Posterior cingulate gyrus (tissue), 11 donors: ENCODE measurements at places on chromosomes 16 and 17.

GRCh38 chr16:69932691-69933392 lies 18.3 kb upstream of the CLEC18A start:
- no peak for DNase-seq

GRCh38 chr17:68740555-68741447 lies 139.6 kb upstream of the FAM20A start:
- DNase-seq = no peak

- no peak for DNase-seq
Observed at GRCh38 chr16:48081656-48082055, 74.1 kb downstream of the ABCC12 start.

DNA sequence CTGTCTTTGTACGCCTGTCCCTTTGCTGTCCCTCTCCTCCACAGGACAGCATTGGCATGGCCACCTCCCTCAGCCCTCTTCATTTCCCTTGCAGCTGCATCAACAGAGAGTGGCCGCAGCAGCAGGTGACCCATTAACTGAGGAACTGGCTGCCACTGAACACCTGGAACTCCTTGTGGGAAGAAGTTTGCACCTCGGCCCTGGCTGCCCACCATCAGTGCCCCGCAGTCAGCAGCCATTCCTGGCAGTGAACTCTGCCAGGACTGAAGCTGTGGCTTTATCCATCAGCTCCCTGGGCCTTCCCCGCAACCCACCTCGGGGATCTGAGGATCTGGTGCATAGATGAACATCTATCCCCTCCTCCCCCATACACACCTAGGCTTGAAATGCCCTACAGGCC lies 13.1 kb upstream of the RNF135 start:
- DNase-seq = no peak

- no peak for DNase-seq
Observed at GRCh38 chr16:48559462-48560211, 50.3 kb downstream of the N4BP1 start.

DNA sequence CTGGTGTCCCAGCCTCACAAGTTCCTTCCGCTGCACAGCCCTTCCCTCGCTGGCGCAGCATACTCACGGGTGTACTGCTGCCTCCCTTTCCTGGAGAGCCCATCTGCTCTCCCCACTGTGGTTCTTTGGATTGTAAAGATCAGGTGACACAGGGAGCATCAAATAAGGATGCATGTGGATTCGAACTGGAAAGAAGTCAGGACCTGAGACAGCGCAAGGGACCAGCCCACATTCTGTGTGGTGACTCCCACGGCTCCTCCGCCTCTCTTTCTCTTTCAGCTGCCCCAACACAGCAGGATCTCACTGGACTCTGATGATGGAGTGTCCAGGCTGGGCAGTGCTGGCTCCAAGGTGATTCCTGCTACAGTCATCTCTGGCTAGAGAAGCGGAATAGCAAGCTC lies 8.1 kb downstream of the LDAF1 start:
- DNase-seq = no peak

GRCh38 chr17:57569853-57570252 lies 175.2 kb downstream of the CCDC182 start:
- DNase-seq = no peak

DNA sequence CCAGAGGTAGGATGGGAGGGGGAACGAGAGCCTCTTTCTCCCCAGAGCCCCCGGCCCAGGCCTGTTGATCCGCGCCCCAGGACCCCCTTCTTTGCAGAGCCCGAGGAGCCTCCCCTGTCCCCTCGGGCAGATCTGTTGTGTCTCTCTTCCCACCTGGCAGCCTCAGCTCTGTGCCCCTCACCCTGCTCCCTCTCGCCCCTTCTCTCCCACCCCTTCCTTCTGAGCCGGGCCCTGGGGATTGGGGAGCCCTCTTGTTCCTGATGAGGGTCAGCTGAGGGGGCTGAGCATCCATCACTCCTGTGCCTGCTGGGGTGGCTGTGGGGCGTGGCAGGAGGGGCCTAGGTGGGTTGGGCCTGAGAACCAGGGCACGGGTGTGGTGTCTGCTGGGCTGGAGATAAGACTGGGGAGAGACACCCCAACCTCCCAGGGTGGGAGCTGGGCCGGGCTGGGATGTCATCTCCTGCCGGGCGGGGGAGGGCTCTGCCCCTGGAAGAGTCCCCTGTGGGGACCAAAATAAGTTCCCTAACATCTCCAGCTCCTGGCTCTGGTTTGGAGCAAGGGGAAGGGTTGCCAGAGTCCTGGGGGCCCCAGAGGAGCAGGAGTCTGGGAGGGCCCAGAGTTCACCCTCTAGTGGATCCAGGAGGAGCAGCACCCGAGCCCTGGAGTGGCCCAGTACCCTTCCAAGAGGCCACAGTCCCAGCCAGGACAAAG lies 65.4 kb downstream of the MRC2 start:
- no peak for DNase-seq

DNA sequence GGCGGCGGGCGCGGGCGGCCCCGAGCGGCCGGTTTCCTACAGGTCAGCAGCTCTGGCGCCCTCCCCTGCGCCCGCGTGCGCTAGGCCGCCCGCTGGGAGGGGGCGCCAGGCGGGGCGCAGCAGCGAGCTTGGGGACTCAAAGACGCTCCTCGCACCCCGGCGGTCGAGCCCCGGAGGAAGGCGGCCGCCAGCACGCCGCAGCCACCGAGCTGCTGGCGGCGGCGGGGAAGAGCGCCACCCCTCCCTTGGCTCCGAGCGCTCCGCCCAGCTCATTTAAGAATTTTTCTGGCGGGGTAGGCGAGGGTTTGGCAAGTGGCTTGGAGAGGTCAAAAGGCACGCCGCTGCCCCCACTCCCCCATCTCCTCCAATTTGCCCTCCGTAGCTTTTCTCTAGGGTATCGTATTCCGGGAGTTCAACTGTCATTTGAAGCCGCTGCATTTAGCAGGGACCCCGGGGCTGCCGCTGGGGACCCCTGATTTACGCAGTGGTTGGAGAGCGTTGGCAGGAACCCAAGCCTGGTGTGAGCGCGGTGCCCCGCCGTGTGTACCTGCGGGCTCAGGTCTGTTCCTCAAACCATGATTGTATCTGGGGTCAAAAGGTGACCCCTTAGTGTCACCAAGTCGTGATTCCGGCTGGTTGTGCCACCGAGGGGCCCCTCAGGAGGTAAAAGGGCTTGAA lies 59.5 kb upstream of the GSE1 start:
- DNase-seq = no peak

- DNase-seq = no peak
Observed at GRCh38 chr17:19376811-19377210, 1.5 kb upstream of the MAPK7 start.

DNA sequence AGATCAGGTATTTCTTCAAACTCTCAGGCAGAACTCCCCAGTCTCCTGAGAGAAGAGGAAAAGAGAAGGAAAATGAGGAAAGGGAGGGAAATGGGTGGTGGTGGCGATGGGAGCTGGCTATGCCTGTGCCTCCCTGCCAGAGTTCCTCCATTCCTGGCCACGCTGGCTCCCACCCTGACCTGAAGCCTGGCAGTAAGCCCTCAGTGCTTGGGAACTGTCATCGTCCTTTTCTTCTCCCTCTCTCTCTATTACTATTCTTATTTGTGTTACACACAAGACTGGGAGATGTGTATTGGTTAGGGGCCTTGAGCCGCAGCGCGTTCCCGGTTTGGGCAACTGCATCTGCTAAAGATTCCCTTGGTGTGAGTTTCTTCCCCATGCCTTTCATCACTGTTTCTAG lies 44.6 kb downstream of the GOSR1 start:
- no peak for DNase-seq

GRCh38 chr17:7552621-7553051 lies 3.8 kb downstream of the TNFSF12 start:
- DNase-seq = no peak

DNA sequence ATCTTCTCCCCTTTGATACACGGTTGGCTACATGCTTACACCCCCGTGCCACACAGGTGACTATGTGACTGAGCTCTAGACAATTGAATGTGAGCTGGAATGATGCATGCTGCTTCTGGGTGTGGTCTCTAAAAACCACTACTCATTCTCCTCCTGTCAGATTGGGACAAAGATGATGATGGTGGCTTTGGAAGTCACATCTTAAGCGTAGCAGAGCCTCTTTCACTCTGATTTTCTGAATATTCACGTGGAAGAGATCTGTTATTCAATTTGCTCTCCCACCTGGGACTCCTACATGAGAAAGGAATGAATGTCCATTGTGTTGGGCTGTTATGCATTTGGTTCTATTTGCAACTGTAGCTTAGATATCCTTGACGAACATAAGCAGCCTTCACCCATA lies 763.6 kb upstream of the EEF2KMT start:
- no peak for DNase-seq

- peak; percentile 57 for DNase-seq
Observed at GRCh38 chr16:57622361-57623250, 5.8 kb upstream of the ADGRG1 start.
